ENCODE measurements at places on chromosomes 5 and 9.

- DNase-seq: no peak
These were observed 34.9 kb upstream of the ACOT12 start for GRCh38 chr5:81428861-81429260.

DNA sequence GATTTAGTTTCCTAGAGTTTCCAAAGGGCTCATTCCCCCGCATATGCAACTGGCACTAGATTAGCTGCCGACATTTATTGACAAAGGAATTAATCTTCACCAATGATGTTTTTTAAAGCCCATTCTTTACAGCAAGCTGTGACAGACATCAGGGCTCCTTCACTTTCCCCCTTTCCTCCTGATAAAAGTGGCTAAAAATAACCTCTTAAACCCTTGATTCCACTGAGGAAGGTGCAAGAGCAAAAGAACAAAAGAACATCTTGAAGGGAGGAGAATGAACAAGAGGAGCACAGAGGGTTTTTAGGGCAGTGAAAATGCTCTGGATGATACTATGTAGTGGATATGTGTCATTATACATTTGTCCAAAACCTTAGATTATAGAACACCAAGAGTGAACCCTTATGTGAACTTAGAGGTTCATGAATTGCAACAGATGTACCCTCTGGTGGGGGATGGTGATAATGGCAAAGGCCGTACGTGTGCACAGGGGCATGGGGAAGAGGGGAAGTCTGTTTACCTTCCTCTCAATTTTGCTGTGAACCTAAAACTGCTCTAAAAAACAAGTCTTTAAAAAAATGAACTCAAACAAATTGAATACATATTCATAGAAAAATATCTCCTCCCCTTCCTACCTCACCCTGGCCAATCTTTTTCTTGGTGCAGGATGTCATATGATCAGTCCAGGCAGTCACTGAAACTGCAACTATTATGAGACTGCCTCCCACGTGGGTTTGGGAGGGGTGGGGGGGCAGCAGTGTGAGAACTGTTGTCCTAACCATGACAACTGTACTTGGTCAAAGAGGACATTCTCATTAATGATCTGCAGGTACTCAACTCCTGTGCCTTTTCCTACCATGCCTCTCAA, 83.0 kb downstream of the MARCHF3 start:
- no peak for DNase-seq

DNA sequence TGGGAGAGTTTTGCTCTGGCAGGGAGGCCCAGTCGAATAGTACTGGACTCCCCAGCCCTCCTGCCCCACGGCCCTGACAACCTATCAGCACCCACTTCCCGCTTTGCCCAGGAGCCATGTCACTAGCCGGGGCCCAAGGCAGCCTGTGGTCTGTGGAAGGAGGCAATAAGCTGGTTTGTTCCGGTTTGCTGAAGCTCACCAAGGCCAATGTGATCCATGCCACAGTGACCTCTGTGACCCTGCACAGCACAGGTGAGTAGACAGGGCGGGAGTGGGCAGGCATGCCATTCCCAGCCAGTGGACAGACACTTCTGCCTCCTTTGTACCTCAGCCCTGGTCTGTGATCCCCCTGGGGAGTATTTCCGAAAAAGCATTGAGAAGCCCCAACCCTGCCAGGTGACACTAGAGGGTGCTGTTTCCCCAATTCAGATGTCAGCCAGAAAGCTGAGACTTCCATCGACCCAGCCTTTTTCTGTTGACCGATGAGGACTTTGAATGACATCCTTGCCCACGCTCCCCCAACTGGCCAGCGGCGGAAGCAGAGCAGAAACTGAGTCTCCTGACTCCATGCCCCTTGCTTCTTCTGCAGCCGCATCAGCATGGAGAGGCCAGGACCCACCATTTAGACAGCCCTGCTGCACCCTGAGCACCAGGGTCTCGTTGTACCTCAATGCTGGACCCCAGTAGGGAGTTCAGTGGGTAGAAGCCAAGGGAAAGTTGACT, 9.6 kb downstream of the PCYOX1L start:
- no peak for DNase-seq

DNA sequence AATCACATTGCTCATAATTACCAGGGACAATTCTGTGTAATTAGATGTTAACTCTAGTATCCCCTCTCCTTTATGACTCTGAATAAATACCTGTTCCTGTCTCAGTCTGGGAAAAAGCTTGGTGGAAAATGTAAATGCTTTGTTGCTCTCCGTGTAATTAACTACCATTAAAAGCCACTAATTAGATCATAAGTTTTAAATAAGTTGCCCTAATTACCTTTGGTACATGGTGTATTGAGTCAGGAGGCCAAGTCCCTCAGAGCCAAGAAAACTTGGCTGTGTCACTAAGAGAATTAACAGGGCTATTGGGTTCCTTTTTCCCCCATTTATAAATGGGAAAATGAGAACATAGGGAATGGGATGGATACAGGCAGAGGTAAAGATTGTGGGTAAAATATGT, 617.6 kb downstream of the TLR4 start:
- DNase-seq: no peak

DNA sequence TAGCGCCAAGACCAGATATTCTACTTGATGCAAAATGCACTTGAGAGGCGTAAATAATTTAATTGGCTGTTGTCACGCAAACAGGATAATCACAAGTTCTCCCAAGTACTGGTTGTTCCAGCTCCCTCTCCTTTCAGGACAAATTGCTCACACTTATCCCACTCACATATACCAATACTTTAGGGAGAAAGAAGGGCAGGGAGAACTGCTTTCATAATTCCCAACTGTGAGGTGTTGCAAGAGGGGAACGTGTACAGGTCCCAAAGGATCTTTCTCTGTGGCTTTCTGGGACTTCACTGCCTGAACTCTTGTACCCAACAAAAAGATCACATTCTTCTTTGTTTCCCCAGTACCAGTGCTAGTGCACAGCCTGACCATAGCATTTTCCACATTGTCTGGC, 21.5 kb upstream of the TGFBI start:
- DNase-seq: no peak

DNA sequence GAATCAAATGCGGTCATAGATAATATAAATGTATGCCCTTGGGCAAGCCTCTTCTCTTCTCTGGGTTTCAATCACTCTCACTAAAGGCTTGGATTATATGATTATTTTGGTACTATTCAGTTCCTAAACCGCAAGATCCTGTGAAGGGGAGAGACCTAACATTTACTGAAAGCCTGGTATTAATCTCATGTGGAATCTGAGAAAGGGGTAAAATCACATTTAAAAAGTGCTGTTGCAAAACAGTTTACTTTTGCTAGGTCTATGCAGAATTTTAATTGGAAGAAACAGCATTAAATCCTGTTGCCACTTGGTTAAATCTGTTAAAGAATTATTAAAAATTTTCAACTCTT, 50.7 kb downstream of the SLC44A1 start:
- no peak for DNase-seq

Measured in left lung (tissue), 14 donors.